ENCODE measurements at places on chromosomes 1 and 21. TPM values are rescaled to one million over a fixed set of nuclear protein-coding genes. Genes with fewer than 3 reads are reported as not detected.
A peak's percentile ranks its signal among the peaks of the same experiment; 100 is the strongest.

DNA sequence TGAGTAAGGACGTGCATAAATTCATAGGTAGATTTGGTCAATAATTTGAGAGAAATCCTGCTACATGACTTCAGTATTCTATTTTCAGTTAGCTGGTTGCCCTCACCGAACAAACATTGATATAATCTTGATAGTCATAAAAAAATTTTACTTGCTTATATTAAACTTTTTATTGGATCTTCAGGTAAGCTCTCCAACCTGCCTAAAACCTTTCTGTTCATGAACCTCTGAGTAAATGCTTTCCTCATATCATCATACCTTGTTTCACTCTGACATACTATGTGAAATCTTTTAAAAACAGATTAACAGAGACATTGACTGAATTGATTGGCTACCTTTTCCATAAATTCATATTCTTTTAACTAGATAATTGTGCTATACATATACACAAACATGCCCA is 299.0 kb downstream of the NCAM2 start:
- no peak for ATAC-seq

DNA sequence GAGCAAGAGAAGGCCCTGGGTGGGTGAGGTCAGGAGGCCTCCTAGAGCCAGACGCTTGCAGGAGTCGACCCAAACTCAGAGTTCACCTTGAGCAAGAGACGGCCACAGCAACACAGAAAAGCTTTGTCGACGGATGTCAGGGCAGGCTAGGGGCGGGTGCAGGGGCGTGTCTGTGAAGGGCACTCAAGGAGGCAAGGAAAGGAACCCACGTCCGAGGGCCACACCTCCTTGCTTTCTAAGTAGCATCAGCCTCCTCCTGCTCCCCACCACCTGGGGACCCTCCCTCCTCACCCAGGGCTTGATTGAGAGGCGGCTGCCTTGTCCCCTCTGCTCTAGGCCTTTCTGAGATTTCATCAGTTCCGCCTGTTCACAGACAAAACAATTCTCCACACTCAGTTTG is 92.1 kb downstream of the OMA1 start:
- no peak for ATAC-seq

- no peak for ATAC-seq
Observed at GRCh38 chr1:207948536-207949250, 37.8 kb upstream of the CD34 start.

- ATAC-seq, result no peak
Observed at GRCh38 chr21:18467715-18468114, 64.1 kb upstream of the TMPRSS15 start.

The C1orf226 gene
- 17.0 TPM for total RNA-seq

DNA sequence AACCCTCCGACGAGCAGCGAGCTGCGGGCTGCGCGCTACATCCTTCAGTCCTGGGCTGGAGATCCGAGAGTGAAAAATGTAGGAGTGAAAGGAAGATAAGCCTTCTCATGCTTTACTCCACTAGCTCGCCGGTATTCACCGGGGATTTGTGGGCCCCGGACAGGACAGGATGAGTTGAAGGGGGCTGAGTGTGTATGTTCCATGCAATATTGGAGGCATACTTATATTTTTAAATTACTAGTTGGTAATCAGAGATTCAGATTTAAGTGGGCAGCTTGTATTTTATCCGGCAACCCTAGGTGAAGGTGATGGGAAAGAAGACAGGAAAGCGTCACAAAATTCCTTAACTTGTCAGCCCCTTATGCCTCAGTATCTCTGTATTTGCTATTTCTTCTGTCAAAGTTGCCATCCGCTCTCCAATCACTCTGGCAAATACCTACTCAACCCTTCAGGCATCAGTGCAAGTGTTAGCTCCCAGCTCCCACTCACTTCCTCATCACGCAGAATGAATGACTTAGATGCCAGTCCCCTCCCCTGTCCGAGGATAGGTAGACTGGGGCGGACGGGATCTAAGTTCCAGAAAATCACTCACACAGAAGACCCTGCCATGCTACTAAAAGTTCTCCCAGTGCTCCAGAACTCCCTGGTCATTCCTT is 503 bp upstream of the PIGM start:
- ATAC-seq, result no peak

DNA sequence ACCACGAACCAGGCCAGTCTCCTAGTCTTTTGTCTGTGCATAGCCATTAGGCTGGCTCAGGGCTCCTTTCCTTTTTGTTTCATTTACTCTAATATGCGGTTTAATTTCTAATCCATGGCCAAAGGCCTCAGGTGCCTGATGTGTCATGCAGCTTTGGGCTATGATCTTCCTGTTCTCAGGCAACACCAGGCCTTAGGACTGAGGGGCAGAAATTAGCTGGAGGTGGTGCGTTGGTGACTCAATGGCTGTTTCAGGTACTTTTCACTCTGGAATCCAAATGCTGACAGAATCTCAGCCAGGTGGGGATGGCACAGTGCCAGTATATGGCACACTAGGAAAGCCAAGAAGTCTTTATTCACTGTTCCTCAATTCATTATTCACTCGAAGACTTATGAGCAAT is 105.3 kb downstream of the CACNA1E start:
- no peak for ATAC-seq

DNA sequence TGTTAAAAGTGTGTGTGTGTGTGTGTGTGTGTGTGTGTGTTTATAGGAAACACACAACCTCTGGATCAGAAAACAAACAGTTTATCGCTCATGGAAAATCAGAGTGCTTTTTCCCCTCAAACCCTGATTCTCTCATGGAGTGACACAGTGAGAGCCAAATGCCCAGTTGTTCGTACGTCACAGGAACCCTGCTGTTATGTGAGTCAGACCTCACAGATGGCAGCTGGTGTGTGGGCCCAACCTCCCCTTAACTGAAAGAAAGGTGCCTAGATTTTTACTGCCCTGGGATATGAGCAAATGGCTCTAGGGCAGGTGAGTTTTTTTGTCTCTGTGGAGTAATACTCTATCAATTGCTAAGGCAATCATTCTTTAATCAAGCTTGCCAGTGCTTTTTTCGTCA is 1788.1 kb downstream of the BRINP3 start:
- ATAC-seq, result no peak

GRCh38 chr1:32619701-32620485 is 30.5 kb downstream of the ZBTB8OS start:
- ATAC-seq, result no peak

The TMEM54 gene
- 7.3 TPM for total RNA-seq

- ATAC-seq, result no peak
Observed at GRCh38 chr1:230109895-230110667, 43.0 kb downstream of the GALNT2 start.

The RAD54L gene
- 1.3 TPM for total RNA-seq

The SH3BP5L gene
- total RNA-seq, result 25.3 TPM

- ATAC-seq, result peak; percentile 11
Observed at GRCh38 chr1:74341702-74342339, 106.6 kb downstream of the TNNI3K start.

DNA sequence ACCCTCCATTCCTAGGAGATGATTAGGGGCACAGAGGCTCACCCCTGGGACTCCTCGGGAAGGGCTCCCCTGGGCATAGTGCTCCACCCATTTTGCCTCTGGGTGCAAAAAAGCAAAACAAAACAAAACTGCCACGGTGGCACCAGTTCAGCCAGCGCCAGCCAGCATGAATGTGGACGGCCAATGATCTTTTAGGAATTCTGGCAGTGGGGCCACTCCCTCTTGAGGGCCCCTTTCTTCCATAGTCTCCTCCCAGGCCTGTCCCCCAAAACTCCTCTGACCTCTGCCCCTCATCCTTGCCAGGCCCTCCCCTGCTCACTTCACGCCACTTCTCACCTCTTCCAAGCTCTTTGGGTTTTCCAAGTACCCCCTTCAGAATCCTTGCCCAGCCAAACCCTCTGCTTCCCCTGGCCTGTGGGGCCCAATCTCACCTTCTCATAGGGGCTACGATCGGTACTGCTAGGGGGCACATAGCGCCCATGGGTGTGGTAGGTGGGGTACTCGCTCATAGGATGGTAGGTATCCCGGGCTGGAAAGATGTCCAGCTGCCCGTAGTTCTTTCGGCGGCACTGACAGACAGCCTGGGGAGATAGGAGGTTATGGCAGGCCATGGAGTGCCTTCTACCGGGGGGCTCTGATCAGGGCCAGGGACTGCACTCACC is 13.3 kb downstream of the TRIM46 start:
- no peak for ATAC-seq

The E2F2 gene
- 0.87 TPM for total RNA-seq

The L1TD1 gene
- 0.05 TPM for total RNA-seq

The LEFTY1 gene
- total RNA-seq, result 0.82 TPM

The CYP4Z1 gene
- 11.7 TPM for total RNA-seq

DNA sequence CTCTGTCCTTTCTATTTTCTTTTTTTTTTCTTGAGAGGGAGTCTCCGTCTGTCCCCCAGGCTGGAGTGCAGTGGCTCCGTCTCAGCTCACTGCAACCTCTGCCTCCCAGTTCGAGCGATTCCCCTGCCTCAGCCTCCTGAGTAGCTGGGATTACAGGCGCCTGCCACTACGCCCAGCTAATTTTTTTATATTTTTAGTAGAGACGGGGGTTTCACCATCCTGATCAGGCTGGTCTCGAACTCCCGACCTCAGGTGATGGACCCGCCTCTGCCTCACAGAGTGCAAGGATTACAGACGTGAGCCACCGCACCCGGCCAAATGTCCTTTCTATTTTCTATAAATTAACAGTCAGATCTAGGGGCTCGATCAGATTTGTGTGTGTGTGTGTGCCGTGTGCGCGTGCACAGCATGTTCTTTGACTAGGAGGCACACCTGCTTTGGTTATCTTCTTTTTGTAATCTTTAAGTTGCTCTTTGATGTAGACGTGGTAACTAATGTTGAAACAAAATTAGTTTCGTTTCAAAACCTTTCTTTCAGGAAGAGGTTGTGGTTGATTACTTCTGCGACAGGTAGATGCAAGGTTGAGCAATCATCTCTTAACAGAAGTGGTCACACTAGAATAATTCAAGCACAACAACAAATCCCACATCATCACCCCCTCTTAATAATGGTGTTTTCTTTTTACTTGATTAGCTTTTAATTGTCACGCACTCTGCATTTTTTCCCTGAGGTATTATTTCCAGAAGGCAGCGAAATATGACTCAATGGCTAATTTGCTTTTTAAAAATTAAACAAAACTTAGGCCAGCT is 779 bp upstream of the DEGS1 start:
- ATAC-seq, result no peak

DNA sequence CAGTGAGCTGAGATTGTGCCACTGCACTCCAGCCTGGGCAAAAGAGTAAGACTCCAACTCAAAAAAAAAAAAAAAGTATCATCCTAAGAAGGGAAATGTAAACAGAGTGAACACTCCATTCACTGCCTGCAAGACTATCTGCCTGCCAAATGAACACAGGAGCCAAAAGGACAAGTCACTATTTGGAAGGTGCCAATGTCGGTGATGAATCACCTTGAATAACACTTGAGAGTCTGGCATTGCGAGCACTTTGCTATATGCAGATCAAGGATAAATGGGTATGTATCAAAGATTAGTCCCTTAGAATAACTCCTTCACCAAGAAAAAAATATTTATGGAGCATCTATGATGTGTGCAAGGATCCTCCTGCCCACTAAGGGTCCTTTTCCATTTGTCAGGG is 6.6 kb downstream of the UBR4 start:
- no peak for ATAC-seq

The ADAM30 gene
- total RNA-seq, result 0.05 TPM

GRCh38 chr1:54125386-54126070 is 27.3 kb downstream of the CDCP2 start:
- ATAC-seq, result no peak

- no peak for ATAC-seq
Observed at GRCh38 chr1:67846538-67846937, 13.3 kb upstream of the GNG12 start.

DNA sequence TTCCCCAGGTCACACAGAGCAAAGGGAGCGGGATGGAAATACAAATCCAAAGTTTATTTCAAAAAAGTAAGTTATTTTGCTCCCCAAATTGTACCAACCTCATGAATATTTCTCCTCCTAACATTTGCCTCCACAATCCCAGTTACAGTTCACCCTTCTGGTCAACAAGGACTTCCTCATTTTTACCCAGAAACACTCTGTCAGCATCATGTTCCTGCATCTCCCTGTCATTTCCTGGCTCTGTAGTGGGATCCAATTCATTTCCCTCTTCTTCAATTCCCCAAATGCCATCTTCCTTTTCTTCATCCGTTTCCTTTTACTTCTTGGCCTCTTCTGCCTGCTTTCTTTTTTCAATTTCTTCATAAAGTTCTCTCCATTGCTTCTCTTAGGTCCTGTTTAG is 32.0 kb upstream of the EPS15 start:
- no peak for ATAC-seq

DNA sequence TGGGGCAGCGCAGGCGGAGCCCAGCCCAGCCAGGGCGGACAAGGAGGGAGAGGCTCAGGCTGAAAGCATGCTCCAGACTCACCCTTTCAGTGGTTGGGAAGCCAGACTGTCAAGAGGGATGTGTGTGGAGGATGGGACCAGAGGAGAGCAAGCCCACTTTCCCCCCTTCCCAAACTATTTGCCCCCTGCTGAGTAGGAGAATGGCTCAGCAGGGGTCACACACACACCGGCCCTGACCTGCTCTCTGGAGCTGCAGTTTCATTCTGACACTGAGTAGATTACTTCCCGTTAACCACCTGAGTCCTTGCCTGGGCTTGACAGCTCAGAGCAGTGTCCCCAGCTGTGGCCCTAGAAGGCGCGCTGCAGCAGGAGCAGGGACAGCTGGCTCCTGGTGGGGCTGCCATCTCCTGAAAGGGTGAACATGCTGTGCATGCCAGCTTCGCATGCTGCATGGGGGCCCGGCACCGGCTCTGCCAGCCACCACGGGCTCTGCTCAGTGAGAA is 51.6 kb upstream of the CNTN2 start:
- no peak for ATAC-seq

DNA sequence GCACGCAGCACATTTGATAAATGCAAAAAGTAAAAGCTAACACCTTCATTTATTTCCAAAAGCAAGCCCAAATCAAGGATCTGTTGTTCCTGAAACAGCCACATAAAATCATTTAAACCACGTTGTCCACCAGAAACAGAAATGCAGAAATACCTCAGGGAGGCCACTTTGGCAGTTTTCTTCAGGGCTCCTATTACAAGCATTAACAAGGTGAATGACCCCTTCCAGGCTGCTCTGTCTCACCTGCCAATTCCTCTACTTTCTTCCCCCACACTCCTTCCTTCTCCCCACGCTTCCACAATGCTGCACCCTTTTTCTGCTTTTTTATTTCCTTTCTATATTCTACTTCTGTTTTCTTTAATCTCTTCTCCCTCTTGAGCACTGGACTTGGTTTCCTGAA is 55.0 kb upstream of the PTGFRN start:
- no peak for ATAC-seq

DNA sequence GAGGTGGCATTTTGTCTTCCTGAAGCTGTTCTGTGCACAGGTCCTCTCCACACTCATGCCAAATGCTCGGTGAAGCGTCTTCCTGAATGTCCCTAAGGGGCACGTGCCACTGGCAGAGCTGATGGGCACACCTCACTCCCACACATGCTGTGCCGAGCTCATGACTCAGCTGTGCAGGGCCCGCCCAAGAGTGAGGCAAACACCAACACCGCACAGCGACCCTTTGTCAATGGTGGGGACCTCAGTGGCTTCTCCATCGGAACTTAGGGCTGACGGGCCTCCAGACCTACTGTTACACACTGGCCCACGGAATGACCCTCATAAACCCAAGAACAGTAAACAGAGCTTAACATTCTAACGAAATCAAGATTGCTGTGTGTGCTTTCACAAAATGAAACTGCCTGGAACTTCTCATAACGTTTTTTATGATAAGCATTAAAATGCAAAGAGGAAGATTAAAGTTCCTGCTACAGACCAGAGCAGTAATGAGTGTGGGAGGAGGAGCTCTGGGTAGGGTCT is 89.3 kb downstream of the SIM2 start:
- no peak for ATAC-seq

The UTS2 gene
- total RNA-seq, result not detected

GRCh38 chr21:34844013-34844923 is 175.5 kb downstream of the CLIC6 start:
- ATAC-seq, result peak; percentile 16

- peak; percentile 90 for ATAC-seq
Observed at GRCh38 chr1:94160811-94161210, 39.9 kb upstream of the ABCA4 start.

The HAX1 gene
- 133 TPM for total RNA-seq

All from motor neuron (in vitro differentiated cells).